T-cell (primary cell): ENCODE measurements at places on chromosomes 5 and 9. TPM values are rescaled to one million over a fixed set of nuclear protein-coding genes. Genes with fewer than 3 reads are reported as not detected.

The BARHL1 gene
- total RNA-seq: not detected

The CCL21 gene
- not detected for total RNA-seq

DNA sequence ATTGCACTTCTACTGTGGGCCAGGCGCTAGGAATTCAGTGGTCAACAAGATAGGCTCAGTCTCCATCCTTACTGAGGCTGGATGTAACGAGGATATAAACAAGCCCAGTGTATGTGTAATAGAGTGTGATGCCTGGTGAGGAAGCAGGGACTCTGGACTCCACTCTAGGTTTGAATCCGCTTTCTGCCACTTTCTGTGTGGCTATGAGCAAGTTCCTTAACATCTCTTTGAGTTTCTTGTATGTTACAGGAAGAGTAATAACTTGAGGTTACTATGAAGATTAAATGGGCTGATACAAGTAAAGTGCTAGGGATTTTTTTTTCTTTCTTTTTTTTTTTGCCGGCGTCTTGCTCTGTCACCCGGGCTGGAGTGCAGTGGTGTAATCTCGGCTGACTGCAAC, 12.4 kb downstream of the DOCK2 start:
- DNase-seq: no peak

GRCh38 chr5:134177369-134178095, 782 bp upstream of the SKP1 start:
- no peak for DNase-seq

DNA sequence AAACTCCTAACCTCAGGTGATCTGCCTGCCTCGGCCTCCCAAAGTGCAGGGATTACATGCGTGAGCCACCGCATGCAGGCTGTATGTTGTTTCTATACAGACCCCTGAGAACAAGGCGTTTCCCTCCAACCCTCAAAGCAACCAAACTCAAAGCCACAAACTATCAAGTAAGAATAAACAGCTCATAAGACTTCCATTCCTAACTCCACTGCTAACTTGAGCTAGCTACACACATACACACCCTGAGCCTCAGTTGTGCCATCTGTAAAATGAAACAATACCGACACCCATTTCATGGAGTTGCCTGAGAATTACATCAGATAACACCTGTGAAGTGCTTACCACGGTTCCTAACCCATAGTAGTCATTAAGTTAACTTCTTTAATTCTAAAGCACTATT, 70.8 kb downstream of the SERINC5 start:
- no peak for DNase-seq

DNA sequence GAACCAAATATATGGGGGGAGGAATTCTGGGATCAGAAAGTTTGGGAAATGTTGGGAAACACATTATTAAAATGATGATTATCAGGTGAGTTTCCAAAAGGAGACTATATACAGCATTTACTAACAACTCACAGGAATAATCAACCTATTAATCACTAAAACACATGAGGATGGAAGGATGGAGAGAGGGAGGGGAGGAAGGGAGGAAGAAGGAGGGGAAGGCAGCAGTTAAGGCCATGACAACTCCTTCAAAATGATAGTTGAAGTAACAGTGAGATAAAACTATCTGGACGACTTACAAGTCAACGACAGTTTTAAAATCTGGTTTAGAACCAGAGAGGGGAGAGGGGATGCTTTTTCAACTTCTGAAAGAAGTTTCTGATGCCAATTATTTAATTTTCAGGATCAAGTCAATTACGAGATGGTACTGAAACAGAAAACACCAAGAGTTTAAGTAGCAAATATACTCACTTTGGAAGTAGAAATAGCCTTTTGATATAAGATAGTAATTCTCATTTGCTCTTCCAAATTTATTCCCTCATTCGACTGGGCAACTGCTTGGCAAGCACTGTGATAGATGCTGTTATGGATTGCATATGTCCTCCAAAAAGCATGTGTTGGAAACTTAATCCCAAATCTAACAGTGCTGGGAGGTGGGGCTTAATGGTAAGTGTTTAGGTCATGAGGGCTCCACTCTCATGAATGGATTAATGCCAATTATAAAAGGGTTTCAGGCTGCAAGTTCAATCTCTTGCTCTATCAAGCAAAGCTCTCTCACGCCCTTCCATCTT, 30.4 kb downstream of the FBXW11 start:
- no peak for DNase-seq

DNA sequence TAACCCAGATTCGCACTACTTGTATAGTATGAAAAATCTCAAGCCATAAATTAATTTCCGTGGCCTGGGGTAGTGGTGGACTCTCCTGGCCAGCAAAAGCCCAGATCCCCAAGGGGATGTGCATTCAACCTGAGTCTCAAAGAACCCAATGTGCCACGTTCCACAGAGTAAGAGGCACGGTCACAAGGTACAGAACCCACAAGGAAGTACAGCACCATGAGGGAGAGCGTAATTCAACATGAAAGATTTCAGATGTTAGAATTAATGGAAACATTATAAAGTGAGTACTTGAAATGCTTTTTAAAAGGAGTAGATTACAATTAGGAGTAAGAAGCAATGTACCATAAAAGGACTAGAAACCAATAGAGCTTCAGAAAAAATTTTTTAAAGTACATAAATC, 23.4 kb downstream of the SRD5A1 start:
- DNase-seq: no peak
